ENCODE measurements at places on chromosomes 12 and 14.

DNA sequence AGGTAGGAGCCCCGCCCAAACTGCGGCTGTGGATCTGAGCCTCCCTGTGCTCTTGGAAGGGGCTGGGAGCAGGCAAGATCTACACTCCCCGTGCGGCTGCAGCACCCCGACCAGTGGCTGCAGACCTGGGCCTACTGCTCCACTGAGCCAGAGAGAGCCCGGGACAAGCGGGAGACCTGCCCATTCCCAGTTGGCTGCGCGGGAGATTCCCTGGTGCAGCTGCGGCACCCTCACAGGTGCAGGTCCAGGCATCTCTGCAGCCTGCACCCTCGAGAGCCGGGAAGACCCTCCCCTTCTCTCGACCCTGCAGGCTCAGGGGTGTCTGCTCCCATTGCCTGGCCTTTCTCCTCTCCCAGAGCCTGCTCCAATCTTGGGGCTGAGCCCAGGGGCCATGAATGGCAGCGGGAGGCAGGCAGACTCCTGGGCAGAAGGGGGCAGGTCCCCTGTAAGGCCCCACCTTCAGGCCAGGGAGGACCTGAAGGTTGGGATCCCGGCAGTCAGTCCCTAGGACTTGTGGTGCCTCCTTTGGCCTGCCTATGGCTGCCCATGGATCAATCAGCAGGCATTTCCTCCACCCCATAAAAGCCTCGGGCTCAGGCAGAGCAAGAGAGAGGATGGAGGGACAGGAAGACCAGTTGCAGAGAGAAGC lies 8.8 kb upstream of the A2M start:
- no peak for DNase-seq

DNA sequence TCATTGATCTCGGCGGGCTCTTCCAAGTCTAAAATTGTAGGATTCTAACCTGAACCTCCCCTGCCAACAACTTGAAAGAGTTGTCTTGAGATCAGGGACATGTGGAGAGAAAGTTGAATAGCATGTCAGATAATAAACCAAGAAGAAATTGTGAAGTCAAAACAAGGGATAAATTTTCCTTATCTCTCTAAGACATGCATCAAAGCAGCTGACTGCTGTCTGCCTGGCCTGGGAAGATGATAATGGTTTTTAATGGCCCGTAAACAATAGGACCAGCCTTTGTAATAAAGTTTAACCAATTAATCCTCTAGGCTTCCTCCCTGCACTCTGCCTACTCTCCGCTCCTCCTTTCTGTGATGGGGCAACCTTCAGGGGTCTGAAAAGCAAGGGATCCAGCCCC lies 67.9 kb downstream of the DPF3 start:
- no peak for DNase-seq

- no peak for DNase-seq
These were observed 352.7 kb downstream of the SYT1 start for GRCh38 chr12:79217306-79217705.

- no peak for DNase-seq
These were observed 14.7 kb downstream of the CPSF6 start for GRCh38 chr12:69254046-69254445.

DNA sequence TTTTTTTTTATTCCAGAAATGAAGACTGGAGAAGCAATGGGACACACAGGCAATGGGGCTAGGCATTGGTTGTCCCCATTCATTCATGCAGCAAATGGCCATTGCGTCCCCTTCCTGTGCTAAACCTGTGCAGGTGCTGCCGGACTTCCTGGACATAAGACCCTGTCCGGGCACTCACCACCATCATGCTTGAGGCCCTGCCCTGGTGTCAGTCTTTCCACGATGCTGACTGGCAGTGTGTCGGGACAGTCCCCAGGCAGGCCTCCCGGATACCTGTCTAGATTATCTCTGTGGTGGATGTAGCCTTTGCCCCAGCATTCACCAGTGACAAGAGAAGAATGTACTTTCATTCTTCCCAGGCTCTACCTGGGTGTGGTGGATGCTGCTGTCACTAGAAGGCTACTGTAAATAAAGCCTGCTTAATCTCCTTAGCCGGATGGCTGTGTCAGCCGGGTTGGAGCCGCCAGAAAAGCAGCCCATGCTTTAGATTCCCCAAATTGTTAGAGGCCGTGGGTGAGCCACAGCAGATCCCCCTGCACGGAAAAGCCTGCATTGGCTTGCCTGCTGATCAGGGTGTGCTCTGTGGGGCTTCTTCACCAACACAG lies 94.5 kb upstream of the PARP11 start:
- no peak for DNase-seq

- no peak for DNase-seq
These were observed 256.2 kb downstream of the BCL11B start for GRCh38 chr14:99015833-99016232.

GRCh38 chr12:40078266-40078665 lies 27.6 kb downstream of the SLC2A13 start:
- no peak for DNase-seq

DNA sequence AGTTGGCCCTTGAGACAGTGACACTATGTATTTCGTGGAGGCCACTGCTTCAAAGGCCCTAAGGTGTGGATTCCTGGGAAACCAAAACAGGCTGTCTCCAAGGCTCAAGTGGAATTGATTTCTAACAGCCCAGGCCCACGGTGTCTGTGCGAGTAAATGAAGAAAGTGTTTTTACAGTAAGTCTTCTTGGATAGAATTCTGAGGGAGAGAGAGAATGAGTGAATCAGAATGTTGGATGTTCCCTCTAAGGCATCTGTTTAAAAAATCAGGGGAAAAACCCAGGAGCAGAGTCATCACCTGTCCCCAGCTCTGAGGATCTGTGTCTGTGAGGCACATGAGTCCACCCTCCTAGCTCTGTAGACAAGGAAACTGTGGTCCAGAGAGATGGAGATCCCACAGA lies 22.3 kb upstream of the BDKRB1 start:
- no peak for DNase-seq

DNA sequence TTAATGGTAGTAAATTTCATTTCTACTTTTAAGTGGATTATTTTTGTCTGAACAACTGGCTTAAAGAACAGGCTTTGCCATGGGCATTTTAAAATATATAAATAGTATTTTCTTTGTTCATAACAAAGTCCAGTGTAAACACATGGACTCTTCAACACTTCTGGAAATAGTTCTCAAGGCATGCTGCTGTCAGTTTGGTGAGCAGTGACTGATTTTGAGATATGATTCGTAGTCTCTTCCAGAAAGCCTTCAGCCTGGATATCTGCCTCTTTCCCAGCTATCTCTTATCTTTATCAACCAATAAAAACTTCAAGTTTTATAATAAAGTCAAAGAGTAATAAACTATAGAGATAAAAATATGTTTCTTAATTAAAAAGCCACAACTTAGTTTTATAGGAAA lies 110.7 kb downstream of the NAV3 start:
- no peak for DNase-seq

GRCh38 chr12:99746538-99746937 lies 99.0 kb downstream of the GARIN6 start:
- DNase-seq, result no peak

GRCh38 chr12:124788936-124789555 lies 74.6 kb downstream of the SCARB1 start:
- no peak for DNase-seq

- DNase-seq, result no peak
These were observed 13.0 kb upstream of the NELL2 start for GRCh38 chr12:44889162-44889561.

GRCh38 chr12:113097716-113098440 lies 37.7 kb downstream of the RASAL1 start:
- no peak for DNase-seq

DNA sequence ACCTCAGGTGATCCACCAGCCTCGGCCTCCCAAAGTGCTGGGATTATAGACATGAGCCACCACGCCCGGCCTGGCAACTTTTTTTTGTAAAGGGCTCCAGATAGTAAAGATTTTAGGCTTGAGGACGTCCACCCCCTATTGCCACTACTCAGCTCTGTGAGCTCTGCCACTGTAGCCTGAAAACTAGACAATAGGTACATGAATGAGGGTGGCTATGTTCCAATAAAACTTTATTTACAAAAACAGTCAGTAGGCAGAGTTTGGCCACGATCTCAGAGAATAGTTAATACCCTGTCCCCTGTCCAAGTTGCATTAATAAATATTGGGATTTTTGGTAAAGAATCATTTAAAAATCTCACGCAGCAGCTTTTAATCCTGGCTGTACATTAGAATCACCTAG lies 90.1 kb downstream of the FOXN4 start:
- DNase-seq, result no peak

GRCh38 chr14:63457498-63457897 lies 85.7 kb downstream of the PPP2R5E start:
- DNase-seq, result no peak

DNA sequence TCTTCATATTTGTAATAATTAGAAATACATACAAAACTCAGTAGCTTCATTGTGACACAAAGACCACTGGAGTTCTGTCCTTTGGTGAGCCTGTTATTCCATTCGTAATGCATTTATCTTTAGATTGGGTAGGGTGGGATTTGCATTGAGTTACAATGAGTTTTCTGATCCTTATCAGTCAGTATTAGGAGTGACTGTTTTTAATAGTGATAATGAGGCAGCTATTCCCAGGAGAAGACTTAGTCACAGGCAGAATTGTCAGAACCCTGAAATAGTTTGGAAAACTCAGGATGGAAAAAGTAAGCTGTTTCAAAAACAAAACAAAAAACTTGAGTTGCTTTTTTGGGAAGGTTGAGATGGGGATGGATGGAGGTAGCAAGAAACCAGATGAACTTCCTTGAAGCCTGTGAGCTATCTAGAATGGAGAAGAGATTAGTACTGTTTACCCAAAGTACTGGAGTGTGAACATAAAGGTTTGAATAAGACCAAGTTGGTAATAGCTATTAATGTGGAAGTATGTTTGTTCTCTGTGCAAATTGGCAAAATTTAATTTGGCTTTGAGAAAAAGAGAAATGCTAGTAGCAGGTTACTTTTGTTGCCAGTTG lies 38.6 kb downstream of the FBXO34 start:
- no peak for DNase-seq

DNA sequence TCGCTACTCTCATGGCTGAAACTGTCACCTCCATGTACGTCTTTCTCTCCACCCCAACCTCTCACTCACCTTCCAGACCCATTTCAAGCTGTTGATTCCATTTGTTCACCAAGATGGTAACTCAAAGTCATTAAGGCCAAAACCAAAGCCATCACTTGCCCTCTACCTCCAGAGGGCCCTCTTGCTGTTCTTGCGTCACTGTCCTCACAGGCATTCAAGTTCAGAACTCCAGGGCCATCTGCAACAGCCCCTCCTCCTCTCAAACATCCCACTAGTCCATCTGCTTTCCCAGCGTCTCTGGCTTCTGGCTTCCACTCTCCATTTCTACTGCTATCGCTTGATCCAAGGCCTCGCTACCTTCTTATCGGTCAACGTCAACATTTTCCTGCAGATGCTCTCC lies 74.5 kb downstream of the VWF start:
- no peak for DNase-seq

DNA sequence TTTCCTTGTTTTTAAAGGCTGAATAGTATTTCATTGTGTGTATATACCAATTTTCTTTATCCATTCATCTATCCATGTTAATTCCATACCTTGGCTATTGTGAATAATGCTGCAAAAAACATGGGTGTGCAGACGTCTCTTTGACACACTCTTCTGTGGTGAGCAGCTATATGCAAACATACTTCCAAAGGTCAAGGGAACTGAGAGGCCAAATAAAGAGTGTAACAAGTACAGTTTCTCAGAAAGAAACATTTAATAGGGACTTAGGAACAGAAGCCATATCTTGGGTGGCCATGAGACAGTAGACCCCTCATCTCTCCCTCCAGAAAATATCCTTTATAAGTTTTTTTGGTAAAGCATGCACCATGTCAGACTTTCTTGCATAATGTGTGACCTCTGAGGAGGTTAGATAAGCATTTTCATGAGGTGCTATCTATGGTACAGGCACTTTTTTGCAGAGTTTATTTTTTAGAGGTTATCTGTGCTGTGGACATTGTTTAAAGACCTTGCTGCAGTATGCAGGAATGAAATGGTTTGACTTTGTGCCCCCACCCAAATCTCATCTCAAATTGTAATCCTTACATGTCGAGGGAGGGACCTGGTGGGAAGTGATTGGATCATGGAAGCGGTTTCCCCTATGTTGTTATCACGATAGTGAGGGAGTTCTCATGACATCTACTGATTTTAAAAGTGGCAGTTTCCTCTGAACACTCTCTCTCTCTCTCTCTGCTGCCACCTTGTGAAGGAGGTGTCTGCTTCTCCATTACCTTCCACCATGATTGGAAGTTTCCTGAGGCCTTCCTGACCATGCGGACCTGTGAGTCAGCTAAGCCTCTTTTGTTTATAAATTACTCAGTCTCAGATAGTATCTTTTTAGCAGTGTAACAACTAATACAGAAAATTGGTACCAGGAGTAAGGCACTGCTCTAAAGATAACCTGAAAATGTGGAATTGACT lies 1202.3 kb downstream of the GALC start:
- DNase-seq, result no peak

DNA sequence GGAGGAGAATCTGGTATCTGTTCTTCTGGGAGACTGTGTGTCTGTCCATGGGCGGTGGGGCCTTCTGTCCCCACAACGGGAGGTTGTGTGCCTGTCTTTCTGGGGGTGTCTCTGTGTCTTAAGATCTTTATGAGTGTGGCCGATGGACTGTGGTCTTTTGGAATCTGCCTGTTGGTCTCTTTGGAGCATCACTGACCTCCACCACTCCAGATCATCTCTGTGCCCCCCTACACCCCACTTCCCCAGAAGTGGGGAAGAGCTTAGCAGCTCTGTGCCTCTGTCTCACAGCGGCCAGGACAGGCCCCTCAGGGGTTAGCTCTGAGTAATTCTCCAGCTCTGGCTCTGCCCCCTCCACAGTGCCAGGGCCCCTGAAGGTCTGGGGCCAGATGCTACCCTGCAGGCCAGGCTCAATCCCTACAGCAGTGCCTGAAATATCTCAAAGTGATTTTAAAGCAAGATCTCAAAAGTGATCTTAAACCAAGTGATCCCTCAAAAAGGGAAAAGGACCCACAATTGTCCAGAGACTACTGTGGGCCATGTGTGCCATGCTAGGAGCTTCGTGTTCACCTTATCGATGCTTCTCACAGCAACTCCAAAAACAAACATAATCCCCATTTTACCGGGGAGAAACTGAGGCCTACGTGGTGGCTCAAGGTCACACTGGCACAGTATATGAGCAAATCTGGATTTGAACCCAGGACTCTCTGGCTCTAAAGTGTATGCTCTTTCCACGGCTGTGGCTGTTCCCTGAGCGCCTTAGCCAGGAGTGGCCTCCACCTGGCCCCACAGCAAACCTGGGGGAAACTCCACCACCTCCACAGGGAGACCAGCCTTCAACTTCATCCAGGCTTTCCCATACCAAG lies 26.0 kb upstream of the KRT78 start:
- DNase-seq, result no peak

GRCh38 chr12:112108202-112109079 lies at the start of gene NAA25:
Gene NAA25 (minus strand): TSS chr12:112108783. CDS start chr12:112108773, 10 bp downstream.
- peak; percentile 73 for DNase-seq

- no peak for DNase-seq
These were observed 157.5 kb downstream of the C12orf75 start for GRCh38 chr12:105487963-105488362.

DNA sequence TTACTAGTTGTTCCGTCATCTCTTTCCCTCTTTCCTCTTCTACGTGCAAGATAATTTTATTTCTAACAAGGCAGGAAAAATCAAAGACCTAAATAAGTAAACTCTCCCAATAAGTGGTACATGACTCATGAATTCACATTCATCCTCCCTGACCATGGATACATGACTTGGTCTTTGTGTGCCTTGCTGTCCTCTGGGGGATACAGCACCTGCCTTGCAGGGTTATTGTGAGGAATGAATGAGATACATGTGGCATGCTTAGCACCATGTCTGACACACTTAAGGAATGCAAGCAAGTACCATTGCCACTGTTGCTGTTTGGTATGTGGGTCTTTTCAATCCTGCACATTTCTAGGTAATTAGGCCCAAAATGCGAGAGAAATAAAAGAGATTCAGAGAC lies 208.4 kb downstream of the DPF3 start:
- no peak for DNase-seq

- DNase-seq, result no peak
These were observed 5.2 kb downstream of the PPM1A start for GRCh38 chr14:60254176-60254575.

Measured in keratinocyte (primary cell).